ENCODE measurements at places on chromosomes 6 and 20. TPM values are rescaled to one million over a fixed set of nuclear protein-coding genes. Genes with fewer than 3 reads are reported as not detected.
A peak's percentile ranks its signal among the peaks of the same experiment; 100 is the strongest.

TNFRSF21 gene
- total RNA-seq, result 49.6 TPM

XKR7 gene
- total RNA-seq, result under 0.01 TPM

- no peak for DNase-seq
These were observed 810 bp downstream of the LAMP5 start for GRCh38 chr20:9515214-9515585.

DNA sequence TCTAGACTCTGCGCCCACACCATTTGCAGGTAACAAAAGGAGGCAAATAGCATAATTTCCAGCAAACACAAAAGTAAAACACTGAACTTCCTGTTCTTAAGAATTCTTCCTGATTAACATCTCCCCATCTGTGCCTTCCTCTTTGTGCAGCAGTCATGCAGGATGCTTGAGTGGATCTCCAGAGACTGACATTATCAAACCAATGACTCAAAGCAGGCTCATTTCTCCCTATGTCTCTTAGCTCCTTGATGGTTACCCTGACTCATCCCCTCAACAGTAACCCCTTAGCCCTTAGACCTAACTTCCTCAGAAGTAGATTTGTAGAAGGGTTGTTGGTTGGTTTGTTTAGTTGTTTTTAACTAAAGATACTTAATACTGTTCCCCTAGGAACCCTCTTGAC lies 137.0 kb upstream of the RIN2 start:
- no peak for DNase-seq

GRCh38 chr6:106520711-106521401 lies 108.4 kb downstream of the RTN4IP1 start:
- DNase-seq, result no peak

- no peak for DNase-seq
These were observed 190.1 kb downstream of the CDH4 start for GRCh38 chr20:61442075-61442670.

GRCh38 chr20:32240205-32240604 lies 32.5 kb downstream of the POFUT1 start:
- no peak for DNase-seq

GRCh38 chr20:45070932-45071632 lies 29.8 kb downstream of the KCNS1 start:
- DNase-seq, result peak; percentile 68

GRCh38 chr20:63969838-63970713 lies at the start of gene ZNF512B:
Gene ZNF512B, minus strand, starts transcription at chr20:63969930. Its CDS starts 1,980 bp downstream, at chr20:63967950.
- peak; percentile 59 for DNase-seq

AVP gene
- total RNA-seq, result not detected

SYNDIG1 gene
- not detected for total RNA-seq

FLRT3 gene
- 3.4 TPM for total RNA-seq

NXT1 gene
- total RNA-seq, result 20.5 TPM

ULBP2 gene
- 0.79 TPM for total RNA-seq

ARFGEF3 gene
- 1.8 TPM for total RNA-seq

DNA sequence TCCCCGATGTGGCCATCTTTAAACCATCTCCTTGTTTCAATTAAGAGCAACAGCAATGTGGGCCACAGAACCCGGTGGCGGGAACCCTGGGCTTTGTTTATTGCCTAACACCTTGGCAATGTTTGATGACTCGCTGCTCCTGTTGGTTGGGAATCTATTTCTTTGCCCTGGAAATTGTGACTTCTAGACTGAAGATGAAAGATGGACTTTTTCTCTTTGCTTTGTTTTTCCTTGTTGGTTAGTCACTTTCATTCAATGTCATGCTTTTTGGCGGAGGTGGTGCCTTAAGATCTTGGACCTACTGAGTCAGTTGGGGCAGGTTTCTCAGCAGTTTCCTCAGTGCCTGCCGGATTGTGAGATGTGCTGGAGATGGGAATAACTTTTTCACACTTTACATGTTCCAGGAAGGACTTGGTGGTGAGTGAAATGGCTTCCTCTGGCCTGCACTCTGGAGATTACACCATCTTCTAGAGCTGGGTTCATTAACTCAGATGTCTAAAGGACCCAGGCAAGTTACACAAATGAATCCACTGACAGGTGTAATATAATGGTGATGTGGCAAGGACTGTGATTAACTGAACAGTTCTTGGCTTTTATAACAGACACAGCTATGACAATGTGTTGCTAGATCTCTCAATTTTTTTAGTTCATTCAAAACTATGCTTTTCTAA lies 56.3 kb downstream of the TSHZ2 start:
- DNase-seq, result no peak

- no peak for DNase-seq
These were observed 76.8 kb downstream of the ERMARD start for GRCh38 chr6:169828176-169828575.

OPRL1 gene
- total RNA-seq, result 3.0 TPM

DNA sequence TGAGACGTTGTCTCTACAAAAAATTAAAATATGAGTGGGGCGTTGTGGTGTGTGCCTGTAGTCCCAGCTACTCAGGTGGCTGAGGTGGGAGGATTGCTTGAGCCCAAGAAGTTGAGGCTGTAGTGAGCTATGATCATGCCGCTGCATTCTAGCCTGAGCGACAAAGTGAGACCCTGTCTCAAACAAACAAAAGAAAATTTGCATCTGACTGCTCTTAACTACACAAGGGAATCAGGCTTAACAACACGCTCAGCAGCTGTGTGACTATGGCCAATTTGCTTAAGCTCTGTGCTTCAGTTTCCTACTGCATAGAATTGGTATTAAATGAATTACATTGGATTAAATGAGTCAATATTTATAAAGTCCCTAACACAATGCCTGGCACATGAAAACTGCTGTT lies 24.3 kb upstream of the MRPS10 start:
- no peak for DNase-seq

- DNase-seq, result peak; percentile 83
These were observed 125.4 kb downstream of the OPRM1 start for GRCh38 chr6:154164397-154164796.

DNA sequence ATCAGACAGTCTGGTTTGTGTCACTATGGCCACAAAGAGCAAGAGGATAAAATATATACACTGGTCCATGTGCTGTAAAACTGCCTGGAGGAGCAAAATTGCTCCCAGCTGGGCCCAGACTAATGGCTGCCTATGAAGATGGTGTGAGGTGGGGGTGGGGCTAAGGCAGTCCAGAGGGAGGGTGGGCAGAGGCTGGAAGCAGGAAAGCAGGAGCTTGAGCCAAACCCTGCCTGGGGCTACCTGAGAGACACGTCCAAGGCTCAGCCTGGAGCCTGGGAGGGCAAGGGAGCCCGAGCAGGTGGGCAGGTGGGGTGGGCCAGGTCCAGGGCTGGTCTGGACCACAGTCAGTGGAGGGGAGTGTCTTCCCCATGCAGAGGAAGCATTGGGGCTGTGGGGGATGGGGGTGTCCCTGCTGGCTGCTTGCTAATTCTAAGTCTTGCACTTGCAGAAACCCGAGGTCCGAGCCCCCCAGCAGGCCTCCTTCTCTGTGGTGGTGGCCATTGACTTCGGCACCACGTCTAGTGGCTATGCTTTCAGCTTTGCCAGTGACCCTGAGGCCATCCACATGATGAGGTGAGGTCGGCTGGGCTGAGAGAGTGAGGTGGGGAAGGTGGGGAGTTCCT lies 9.5 kb downstream of the HSPA12B start:
- no peak for DNase-seq

MYH7B gene
- under 0.01 TPM for total RNA-seq

EFCAB8 gene
- total RNA-seq, result under 0.01 TPM

EEF1A2 gene
- 14.8 TPM for total RNA-seq

GRCh38 chr6:31004794-31005193 lies 5.5 kb upstream of the MUC22 start:
- DNase-seq, result no peak

GRCh38 chr20:7226156-7226555 lies 458.7 kb downstream of the BMP2 start:
- no peak for DNase-seq

DNA sequence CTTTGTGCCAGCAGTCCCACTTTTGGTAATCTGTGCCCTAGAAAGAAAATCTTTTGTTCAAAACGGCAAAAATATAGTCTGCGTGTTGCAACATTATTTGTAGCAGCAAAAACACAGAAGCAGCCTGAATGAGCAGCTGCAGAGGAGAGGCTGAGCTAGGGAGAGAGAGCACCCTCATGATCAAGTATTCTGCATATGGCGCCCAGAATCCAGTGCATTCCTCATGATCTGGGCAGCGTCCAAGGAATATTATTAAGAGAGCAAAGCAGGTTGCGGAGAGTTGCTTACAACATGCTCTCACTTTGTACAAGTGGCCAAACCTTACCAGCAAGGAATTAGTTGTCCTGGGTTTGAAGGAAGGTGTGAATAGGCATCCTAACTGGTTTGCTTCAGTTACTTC lies 25.9 kb downstream of the KIZ start:
- DNase-seq, result no peak

- DNase-seq, result peak; percentile 63
These were observed 136.2 kb downstream of the HIVEP1 start for GRCh38 chr6:12148317-12148801.

DNA sequence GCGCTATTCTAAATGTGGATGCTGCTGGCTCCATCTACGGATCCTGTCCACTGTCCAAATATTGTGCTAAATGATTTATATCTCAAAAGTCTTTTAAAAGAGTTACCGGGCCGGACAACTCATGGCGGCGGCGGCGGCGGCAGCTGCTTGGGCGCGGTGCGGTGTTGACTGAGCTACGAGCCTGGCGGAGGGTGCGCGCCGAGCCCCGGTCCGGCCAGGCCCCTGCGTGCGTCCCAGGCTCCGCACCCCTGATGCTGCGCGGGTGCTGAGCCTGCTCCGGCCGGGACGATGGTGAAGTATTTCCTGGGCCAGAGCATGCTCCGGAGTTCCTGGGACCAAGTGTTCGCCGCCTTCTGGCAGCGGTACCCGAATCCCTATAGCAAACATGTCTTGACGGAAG lies 303.4 kb downstream of the CENPW start:
- no peak for DNase-seq
